ENCODE measurements at places on chromosomes 4 and X.

- DNase-seq = no peak
Observed at GRCh38 chr4:7154351-7154981, 37.9 kb upstream of the SORCS2 start.

DNA sequence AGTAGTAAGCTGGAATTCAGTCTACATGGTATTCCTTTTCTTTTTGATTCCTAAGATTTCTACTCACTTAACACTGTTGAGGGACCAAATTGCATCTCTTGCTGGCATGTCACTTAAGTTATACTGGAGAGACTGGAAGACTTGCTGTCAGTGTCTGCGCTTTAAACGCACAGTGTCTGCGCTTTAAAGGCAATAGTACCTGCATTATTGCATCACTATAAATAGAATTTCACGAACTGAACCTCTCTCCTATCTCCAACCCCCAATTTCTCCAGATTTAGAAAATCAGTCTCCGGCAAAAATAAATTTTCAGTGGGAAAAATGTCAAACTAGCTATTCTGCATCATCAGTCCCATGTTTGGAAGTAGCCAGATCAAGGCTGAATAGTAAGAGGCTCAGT is 21.2 kb downstream of the SMAD1 start:
- DNase-seq = no peak

DNA sequence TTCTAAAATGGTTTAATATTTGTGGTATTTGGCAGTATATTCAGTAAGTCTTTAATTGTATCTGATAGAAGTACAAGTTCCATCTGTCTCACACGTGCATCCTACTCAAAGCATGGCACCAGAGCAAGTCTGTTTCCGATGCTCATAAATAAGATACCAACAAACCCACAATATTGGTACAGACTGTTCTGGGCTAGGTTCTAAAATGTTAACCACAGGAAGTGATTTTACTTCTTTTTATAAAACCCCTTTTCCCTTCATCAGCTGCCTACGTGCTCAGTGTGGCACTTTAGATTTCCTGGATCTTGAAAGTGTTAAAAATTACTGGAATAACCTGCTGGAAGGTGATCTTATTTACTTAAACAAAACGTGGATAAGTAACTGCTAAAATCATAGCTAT is 165.1 kb downstream of the CFAP299 start:
- DNase-seq = no peak

DNA sequence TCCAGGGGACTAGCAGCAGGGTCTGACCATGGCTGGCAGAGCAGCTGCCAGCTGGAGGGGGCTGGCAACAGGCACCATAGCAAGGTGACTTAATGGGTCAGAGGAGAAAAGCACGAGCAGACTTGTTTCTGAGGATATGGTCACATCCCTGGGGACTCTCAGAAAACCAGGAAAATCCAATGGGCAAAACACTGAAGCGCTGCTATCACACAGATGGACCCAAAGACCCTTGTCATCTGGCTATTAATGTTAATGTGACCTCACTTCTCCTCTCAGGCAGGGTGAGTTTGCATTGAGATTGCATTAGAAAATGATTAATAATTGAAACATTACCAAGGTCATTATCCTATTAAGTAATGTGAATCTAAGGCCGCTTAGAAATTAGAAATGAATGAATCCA is 293.7 kb upstream of the GALNT7 start:
- no peak for DNase-seq

DNA sequence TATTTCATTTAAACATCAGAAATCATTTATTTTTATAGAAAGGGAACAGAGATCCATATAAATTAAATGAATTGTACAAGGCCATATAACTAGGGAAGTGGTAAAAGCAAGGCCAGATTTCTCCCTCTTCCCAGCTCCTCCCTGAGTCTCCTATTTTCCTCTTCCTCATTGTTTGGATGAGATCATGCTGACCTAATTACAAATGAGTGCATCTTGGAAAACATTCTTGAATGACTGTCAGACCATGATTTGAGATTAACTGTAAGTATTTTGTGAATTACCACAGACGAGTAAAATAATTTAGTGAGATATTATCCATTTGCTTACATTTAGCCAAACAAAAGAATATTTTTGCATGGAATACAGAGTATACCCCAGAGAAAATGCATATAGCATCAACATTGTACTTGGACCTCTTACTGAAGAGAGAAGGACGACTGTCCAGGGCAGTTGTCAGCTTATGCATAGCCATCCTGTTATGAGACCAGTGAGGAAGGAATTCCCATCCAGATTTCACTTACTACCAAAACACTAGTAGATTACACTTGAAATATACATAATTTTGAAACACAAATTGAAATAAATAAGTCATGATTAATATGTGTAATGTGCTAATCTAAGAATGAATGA is 47.3 kb downstream of the SLAIN2 start:
- no peak for DNase-seq

- no peak for DNase-seq
Observed at GRCh38 chr4:177937041-177937440, 494.8 kb upstream of the AGA start.

GRCh38 chr4:1644891-1645657 is 39.0 kb downstream of the FAM53A start:
- no peak for DNase-seq

- DNase-seq = peak; percentile 34
Observed at GRCh38 chr4:152937336-152938236, 1.5 kb downstream of the FHDC1 start.

DNA sequence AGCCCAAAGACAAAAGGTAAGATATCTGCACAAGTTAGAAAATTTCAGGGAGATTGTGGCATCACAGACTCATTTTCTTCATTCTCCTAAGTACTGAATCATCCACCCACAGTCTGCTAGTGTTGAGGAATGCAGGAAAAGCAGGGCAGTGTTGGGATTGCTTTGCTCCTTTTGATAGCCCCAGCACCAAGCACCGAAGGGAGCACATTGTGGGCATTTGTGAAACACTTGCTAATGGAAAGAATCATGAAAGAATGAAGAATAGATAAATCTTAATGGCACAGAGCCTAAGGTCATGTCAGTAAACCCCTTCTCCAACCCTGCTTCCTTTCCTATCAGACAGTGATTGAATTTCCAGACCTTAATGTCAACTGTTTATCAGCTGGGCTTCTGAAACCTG is 103.1 kb upstream of the GPRIN3 start:
- no peak for DNase-seq

DNA sequence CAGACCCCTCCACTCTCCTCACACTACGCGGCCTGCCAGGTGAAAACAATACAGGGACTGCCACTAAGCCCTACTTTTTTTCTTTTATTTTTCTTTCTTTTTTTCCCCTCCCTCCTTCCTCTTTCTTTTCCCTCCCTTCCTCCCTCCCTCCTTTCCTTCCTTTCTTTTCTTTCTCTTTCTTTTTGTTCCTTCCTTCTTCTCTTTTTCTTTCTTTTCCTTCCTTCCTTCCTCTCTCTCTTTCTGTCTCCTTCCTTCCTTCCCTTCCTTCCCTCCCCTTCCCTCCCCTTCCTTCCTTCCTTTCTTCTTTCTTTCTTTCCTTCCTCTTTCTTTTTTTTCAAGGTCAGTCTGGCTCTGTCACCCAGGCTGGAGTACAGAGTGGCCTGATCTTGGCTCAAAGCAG is 41.9 kb downstream of the RWDD4 start:
- DNase-seq = no peak

GRCh38 chr4:3443750-3444309 is 2.1 kb downstream of the HGFAC start:
- no peak for DNase-seq

GRCh38 chr4:43379016-43379415 is 486.5 kb downstream of the GRXCR1 start:
- no peak for DNase-seq

- no peak for DNase-seq
Observed at GRCh38 chr4:160403081-160403480, 1300.2 kb downstream of the RAPGEF2 start.

DNA sequence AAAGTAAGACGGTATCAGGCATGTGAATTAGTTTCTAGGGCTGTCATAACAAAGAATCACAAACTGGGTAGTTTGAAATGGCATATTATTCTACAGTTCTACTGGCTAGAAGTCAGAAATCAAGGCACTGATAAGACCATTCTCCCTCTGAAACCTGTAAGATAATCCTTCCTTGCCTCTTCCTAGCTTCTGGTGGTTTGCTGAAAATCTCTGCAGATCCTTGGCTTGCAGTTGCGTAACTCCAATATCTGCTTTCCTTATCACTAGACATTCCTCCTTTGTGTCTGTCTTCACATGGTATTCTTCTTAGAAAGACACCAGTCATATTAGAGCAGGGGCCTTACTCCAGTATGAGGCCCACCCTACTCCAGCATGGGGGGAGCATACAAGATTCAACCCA is 19.6 kb upstream of the LCORL start:
- no peak for DNase-seq

DNA sequence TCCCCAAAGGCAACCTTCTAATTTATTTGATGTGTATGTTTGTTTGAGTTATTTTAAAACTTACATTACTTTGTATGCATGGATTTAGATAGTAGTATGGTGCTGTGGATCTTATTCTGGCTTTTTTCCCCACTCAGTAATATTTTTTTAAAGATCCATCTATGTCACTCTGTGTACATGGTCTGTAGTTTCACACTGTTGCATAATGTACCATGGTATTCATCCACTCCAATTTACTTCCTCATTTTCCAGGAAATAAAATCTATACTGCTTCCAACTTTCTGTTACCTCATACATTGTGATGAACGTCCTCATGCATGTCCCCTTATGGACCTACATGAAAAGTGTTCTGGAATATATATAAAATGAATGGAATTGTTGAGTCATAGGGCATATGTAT is 17.6 kb downstream of the ARMCX2 start:
- no peak for DNase-seq

GRCh38 chr4:78945651-78946179 is 6.5 kb upstream of the PAQR3 start:
- no peak for DNase-seq

- no peak for DNase-seq
Observed at GRCh38 chr4:14087459-14087858, 459.9 kb upstream of the BOD1L1 start.

DNA sequence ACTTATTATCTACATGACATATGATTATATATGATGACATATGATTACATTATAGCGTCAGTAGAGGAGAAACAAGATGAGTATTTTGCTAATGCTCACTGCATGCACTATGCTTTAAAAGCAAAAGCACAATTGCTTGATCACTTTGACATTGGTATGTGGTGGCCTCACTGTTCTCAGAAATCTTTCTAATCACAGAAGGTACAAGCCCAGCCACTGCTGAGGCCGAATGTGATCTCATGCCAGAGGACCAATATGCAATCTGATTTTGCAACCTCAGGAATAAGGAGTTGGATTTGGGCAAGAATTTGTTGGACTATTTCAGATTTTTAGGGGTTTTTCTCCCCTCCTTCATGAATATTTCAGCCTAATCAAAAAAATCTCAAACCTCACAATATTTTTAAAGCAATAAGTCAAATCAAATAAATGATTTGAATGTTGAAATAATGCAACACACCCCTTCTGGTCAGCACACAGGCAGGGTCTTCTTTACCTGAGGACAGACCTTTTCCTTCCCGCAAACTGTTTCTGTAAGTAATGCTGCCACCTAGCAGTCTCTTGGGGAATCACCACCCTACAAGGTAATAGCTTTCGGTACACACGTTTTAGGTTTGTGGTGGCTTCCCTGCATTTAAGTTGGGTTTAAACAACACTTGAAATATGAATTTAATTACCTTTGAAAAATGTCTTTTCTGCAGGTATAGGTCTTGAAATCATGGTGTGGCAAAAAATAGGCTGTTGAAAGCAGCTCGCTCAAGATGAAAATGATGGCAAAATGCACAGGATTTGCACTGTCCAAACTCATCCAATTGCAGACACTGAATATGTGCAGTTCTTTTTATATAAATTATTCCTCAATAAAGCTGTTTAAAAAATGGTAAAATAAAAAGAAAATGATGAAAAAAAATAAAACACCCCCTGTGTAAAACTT is 4.8 kb upstream of the CXCL13 start:
- no peak for DNase-seq

DNA sequence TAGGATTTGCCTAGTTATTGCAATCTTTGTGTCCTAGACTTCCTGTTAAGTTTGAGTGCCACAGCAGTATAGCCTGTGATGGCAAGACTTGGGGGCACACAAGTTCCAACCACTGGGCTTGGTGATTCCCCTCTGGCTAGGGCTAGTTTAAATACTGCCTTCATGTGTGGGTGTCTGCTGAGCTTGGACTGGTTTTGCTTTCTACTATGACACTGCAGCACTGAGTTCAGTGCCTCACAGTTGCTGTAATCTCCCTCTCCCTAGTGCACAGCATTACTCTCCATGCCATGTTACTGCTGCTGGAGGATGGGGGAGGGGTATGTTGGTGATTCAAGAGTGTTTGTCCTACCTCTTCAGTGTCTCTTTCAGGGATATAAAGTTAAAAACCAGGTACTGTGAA is 379.6 kb downstream of the IL15 start:
- DNase-seq = no peak

DNA sequence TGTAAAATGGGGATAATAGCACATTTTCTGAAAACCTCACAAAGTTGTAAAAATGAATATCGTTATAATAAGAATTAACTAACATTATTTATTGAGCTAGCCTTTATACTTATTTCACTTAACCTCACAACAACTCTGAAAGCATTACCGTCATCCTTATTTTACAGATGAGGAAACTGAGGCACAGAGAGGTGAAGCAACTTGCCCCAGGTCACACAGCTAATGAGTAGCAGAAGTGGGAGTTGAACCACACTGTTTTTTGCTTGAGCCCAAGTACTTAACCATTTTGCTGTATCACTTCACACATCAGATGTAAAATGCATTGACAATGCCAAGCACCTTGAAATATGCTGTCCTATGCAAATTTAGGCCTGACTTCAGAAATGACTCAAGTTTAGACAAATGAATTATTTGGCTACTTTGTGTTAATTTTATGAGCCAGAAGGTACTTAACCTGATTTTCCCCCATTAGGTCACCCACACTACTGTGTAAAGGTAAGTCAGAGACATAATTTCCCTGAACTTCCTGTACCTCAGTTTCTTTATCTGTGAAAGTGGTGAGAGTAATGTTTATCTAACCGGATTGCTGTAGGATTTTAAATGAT is 23.1 kb downstream of the CD40LG start:
- no peak for DNase-seq

Data from GM12891 (cell line).